ENCODE measurements at places on chromosomes 11 and 22. TPM values are rescaled to one million over a fixed set of nuclear protein-coding genes. Genes with fewer than 3 reads are reported as not detected.
A peak's percentile ranks its signal among the peaks of the same experiment; 100 is the strongest.

- H3K27ac ChIP-seq = no peak overlapping the region
- peaks cover 8% of the 10 kb centered on the region for H3K36me3 ChIP-seq
- H3K4me3 ChIP-seq = no peak overlapping the region
Observed at GRCh38 chr11:786235-787083, 3.4 kb downstream of the CEND1 start.

DNA sequence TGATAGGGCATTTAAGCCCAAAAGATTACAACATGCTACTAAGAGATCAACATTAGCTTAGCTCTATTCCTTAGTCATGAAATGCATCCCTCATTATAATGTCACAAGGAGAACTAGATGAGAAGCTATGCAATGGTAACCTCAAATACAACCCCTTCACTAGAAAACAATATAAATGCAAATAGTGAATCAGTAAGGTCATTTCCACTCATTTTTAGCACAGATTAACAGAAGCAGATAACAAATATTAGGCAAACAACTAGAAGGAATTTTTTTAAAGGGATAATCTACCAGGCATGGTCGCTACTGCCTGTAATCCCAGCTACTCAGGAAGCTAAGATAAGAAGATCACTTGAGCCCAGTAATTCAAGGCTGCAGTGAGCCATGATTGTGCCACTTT lies 28.2 kb downstream of the SIK3 start:
- H3K27me3 ChIP-seq = no peaks in the 10 kb centered on the region
- no peak overlapping the region for H3K4me3 ChIP-seq

- no peaks in the 10 kb centered on the region for H3K36me3 ChIP-seq
- no peak overlapping the region for H3K4me3 ChIP-seq
- no peak overlapping the region for H3K27ac ChIP-seq
- H3K4me1 ChIP-seq = no peaks in the 10 kb centered on the region
- H3K27me3 ChIP-seq = no peaks in the 10 kb centered on the region
Observed at GRCh38 chr11:28461338-28461737, 353.1 kb downstream of the METTL15 start.

DNA sequence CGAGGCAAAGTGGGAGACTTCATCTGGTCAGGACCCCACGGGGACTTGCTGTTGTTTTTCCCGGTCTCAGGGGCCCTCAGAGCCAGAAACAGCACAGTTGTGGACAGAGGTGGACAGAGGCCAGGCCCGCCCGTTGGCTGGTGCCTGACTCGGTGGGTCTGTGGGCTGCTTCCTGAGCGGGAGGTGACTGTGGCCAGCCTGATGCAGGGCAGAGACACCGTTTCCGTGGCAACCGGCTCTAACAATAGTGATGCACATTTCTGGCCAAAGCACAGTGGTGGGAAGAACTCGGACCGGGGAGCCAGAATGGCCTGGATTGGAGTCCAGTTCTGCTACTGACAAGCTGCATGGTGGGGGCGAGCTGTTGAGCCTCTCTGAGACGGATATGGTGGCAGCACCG lies 58.7 kb upstream of the ATXN10 start:
- H3K27me3 ChIP-seq = peaks cover 14% of the 10 kb centered on the region
- peak overlapping the region; percentile 12 for H3K4me3 ChIP-seq
- no peaks in the 10 kb centered on the region for H3K36me3 ChIP-seq
- H3K4me1 ChIP-seq = peaks cover 16% of the 10 kb centered on the region
- no peak overlapping the region for H3K27ac ChIP-seq
- no peak for DNase-seq

- H3K4me3 ChIP-seq = no peak overlapping the region
- no peaks in the 10 kb centered on the region for H3K4me1 ChIP-seq
- H3K36me3 ChIP-seq = no peaks in the 10 kb centered on the region
Observed at GRCh38 chr11:116355104-116355503, 417.7 kb downstream of the BUD13 start.

GRCh38 chr22:17969701-17970113 lies 54.7 kb downstream of the MICAL3 start:
- no peak for DNase-seq
- no peak overlapping the region for H3K4me3 ChIP-seq
- no peak overlapping the region for H3K27ac ChIP-seq
- no peaks in the 10 kb centered on the region for H3K27me3 ChIP-seq
- H3K36me3 ChIP-seq = no peaks in the 10 kb centered on the region
- peaks cover 7% of the 10 kb centered on the region for H3K4me1 ChIP-seq

- H3K36me3 ChIP-seq = no peaks in the 10 kb centered on the region
- H3K27ac ChIP-seq = no peak overlapping the region
- H3K4me1 ChIP-seq = peaks cover 10% of the 10 kb centered on the region
- peak; percentile 59 for DNase-seq
Observed at GRCh38 chr22:41565403-41566054, 4.7 kb downstream of the CSDC2 start.

OR52E1 gene
- total RNA-seq = not detected

LDHAL6A gene
- total RNA-seq = not detected

DEPDC7 gene
- total RNA-seq = 2.4 TPM

NLRP14 gene
- 0.12 TPM for total RNA-seq

All from activated T-cell treated with anti-CD3 and anti-CD28 coated beads, Interleukin-2, amount 50 U/mL, for 72 hours (primary cell).